ENCODE measurements at places on chromosomes 5 and 9.

DNA sequence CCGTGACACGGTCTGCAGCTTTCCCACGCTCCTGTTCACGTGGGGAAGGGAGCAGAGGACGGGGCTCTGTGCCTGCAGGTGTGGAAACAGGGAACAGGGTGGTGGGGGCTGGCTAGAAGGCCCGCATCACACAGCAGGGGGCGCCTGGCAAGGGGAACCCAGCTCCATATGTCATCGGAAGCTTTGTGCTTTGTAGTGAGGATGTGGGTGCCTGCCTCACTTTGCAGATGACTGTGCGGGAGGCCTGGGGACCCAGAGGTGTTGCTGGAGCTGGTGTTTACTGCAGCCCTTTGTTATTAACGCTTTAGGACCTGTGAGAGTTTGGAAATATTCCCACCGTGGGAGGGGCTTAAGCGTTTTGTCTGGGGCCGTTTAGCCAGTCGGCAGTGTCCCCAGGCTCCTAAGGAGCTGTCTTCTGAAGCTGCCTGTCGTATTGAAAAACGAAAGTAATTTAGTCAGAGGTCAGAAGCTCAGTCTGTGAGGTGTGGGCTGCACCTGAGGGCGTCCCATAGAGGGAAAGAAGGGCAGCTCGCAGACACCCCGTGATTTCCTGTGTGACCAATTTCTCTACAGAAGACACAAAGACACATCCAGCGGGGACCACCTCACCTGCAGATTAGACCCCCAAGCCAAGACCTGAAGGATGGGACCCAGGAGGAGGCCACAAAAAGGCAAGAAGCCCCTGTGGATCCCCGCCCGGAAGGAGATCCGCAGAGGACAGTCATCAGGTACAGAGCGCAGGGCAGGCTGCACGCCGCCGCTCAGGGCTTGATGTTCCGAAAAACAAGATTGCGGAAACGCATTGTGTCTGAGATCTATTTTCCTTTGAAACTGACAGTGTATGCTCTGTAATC is 9.1 kb downstream of the MAN1B1 start:
- no peak for DNase-seq

GRCh38 chr9:122498883-122499288 is 11.7 kb upstream of the OR1J2 start:
- DNase-seq, result no peak

DNA sequence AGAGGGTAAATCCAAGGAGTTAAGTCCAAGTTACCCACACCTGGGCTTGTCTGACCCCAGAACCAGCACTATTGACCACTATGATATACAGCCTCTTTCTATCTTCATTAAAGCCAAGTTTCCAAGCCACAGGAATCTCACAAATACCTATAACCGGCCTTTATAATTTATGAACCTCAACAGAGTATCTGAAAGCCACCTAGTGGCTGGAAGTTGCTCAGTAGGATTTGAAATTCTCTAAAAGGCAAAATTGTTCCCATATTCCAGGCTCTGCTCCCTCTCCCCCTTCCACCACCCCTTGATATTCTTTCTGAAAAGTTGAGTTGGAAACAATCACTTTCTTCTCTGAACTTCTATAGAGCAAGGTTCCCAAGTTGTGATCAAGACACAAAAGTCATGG is 106.4 kb upstream of the GPR151 start:
- DNase-seq, result no peak

DNA sequence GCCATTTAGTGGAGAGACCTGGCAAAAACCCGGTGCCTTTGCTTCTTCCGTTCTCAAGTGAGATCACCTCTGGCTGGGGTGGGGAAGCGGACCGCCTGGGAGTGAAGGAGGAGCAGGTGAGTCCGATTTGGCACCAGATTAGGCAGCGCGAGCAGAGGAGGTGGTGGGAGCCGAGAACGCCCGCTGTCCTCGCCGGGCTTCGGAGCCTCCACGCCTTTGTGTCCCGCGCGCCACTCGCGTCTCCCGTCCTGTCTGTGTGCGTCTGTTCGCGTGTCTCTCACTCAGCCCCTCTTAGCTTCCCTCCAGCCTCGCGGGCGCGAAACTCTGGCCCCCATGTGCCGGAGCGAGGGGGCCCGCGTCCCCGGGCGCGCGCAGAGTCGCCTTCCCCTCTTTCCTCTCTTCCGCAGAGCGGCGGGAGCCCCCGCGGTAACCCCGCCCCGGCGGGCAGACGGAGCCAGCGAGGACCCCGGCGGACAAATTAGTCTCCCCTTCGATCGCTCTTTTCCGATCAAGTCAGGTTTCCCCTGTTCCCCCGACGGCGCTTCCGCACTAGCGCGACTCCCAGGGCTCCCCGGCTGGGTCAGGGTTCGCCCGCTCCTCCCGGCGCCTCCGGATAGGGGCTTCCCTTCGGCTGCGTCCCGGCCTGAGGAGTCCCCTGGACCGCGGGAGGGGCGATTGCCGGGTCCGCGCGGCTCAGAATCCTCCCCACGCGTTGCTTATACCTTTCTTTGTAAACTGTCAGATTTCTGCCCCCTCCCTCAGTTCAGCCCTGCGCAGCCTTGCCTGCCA is 7.1 kb downstream of the POU4F3 start:
- peak; percentile 5 for DNase-seq

- DNase-seq, result no peak
Measured at GRCh38 chr5:39171647-39172046, 47.7 kb downstream of the FYB1 start.

GRCh38 chr5:142749321-142749720 is 20.9 kb upstream of the ARHGAP26 start:
- no peak for DNase-seq

Data from NCI-H510A treated with DMSO at 0.1 percent for 48 hours (cell line).